ENCODE measurements at places on chromosomes 2 and 18. TPM values are rescaled to one million over a fixed set of nuclear protein-coding genes. Genes with fewer than 3 reads are reported as not detected.
A peak's percentile ranks its signal among the peaks of the same experiment; 100 is the strongest.

GRCh38 chr2:127398239-127398590, 10.4 kb upstream of the MAP3K2 start:
- no peaks in the 10 kb centered on the region for H3K36me3 ChIP-seq
- peak; percentile 94 for DNase-seq
- H3K27me3 ChIP-seq = no peaks in the 10 kb centered on the region

DNA sequence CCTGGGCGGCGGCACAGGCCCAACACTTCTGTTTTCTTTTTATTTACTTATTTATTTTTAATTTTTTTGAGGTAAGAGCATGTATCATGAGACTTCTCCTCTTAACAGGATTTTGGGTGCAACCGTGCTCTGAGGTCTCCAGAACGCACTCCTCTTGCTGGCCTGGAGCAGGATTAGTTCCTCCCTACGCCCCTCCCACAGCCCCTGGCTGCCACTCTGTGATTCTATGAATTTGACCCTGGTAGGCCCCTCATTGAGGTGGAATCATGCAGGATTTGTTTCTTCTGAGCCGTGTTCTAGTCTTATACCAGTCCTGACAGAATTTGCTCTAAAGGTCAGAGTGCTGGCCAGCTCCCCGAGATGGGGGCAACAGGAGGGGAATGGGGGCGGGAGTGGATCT, 106.5 kb upstream of the HS6ST1 start:
- no peaks in the 10 kb centered on the region for H3K36me3 ChIP-seq
- H3K4me3 ChIP-seq = no peak overlapping the region
- no peak for DNase-seq

DNA sequence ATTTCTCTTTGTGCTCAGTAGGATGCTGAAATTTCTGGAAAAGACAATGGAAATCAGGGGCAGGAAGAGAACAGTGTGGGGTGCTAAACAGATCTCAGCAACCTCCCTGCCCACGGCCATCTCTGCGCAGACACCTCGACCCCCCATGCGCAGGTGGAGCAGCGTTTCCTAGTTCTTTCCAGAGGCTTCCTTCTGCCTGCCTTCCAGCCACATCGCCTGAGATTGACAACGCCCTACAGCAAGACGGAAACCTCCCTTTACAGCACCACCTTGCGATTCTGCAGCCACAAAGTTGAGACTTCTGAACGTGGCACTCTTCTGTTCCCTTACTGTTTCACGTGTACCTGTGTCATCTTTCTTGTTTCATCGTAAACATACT, 31.4 kb upstream of the CASP8 start:
- H3K4me3 ChIP-seq = no peak overlapping the region
- no peaks in the 10 kb centered on the region for H3K27me3 ChIP-seq
- peaks cover 28% of the 10 kb centered on the region for H3K4me1 ChIP-seq
- H3K36me3 ChIP-seq = no peaks in the 10 kb centered on the region
- H3K27ac ChIP-seq = no peak overlapping the region

The CYP26B1 gene
- total RNA-seq = 61.5 TPM

DNA sequence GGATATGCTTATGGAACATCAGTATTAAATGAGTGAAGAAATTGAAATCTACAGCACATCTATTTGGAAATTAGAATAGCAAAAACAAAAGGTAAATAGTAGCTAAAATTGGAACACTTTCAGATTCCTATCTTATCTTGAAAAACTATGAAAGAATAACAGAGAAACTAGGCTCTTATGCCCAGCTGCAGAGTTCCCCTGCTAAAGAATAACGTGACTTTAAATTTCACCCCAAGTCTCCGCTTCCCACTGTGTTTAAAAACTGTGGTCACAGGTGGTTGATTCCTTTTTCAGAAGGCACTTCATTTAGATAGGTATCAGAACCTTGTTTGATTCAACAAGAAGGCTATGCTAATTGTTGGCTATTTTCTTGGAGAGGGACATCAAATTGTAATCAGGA, 30.1 kb downstream of the ARHGAP28 start:
- no peak overlapping the region for H3K4me3 ChIP-seq
- peaks cover 3% of the 10 kb centered on the region for H3K4me1 ChIP-seq
- DNase-seq = no peak
- H3K36me3 ChIP-seq = no peaks in the 10 kb centered on the region

The RASGRP3 gene
- 4.1 TPM for total RNA-seq

- no peaks in the 10 kb centered on the region for H3K4me1 ChIP-seq
- no peaks in the 10 kb centered on the region for H3K36me3 ChIP-seq
- H3K27ac ChIP-seq = no peak overlapping the region
- DNase-seq = no peak
- no peak overlapping the region for H3K4me3 ChIP-seq
- no peaks in the 10 kb centered on the region for H3K27me3 ChIP-seq
Measured at GRCh38 chr18:56770873-56771272, 119.7 kb downstream of the WDR7 start.

GRCh38 chr18:22399949-22400348, 17.8 kb downstream of the CTAGE1 start:
- H3K27me3 ChIP-seq = no peaks in the 10 kb centered on the region
- H3K4me1 ChIP-seq = no peaks in the 10 kb centered on the region
- no peaks in the 10 kb centered on the region for H3K36me3 ChIP-seq
- DNase-seq = no peak
- H3K27ac ChIP-seq = no peak overlapping the region

- no peaks in the 10 kb centered on the region for H3K27me3 ChIP-seq
- H3K4me3 ChIP-seq = no peak overlapping the region
- DNase-seq = no peak
- H3K36me3 ChIP-seq = no peaks in the 10 kb centered on the region
- peaks cover 5% of the 10 kb centered on the region for H3K4me1 ChIP-seq
- no peak overlapping the region for H3K27ac ChIP-seq
Measured at GRCh38 chr2:158204741-158205165, 103.1 kb downstream of the UPP2 start.

DNA sequence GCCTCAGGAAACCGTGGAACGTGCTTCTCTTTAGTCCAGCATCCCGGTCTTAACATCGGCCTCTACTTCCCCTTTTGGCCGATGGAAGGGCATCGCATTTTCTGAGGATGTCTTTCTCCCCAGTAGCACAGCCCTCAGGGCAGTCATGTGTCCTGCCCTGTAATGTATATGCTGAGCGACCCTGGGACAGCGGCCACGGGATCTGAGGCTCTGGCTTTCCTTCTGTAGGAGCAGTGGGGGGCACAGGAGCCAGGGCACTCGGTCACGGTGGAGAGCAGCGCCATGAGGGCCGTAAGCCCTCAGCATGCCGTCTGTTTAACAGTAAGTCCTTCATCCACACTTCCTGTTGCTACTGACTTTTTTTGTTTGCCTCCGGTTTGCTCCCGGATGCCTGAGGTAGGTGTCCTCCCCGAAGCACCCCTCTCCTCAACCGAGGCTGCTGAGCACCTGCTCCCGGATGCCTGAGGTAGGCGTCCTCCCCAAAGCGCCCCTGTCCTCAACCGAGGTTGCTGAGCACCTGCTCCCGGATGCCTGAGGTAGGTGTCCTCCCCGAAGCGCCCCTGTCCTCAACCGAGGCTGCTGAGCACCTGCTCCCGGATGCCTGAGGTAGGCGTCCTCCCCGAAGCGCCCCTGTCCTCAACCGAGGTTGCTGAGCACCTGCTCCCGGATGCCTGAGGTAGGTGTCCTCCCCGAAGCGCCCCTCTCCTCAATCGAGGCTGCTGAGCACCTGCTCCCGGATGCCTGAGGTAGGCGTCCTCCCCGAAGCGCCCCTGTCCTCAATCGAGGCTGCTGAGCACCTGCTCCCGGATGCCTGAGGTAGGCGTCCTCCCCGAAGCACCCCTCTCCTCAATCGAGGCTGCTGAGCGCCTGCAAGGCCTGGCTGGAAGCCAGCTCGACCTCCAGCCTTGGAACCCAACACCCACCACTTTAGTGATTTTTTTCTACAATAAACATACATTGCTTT, 169.3 kb downstream of the HDAC4 start:
- no peak overlapping the region for H3K27ac ChIP-seq
- peak; percentile 52 for DNase-seq
- no peaks in the 10 kb centered on the region for H3K36me3 ChIP-seq
- H3K4me1 ChIP-seq = peaks cover 32% of the 10 kb centered on the region

DNA sequence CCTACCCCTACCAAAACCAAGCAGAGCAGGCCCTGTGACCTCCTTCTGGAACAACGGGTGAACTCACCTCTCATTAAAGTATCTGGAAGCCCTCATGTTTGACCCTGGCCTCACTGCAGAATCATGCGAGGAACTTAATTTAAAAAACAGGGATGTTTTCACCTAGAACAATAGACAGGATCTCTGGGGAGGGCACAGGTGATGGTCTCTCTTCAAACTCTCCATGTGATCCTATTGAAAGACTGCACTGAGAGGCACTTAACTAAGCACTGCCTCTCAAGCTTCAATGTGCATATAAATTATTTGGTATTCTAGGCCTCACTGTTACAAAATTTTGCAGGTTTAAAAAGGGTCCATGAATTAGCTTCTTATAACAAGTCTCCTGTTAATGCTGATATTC, 7.5 kb downstream of the ZNF519 start:
- H3K36me3 ChIP-seq = no peaks in the 10 kb centered on the region
- H3K27me3 ChIP-seq = no peaks in the 10 kb centered on the region
- H3K4me3 ChIP-seq = no peak overlapping the region
- DNase-seq = no peak
- H3K4me1 ChIP-seq = no peaks in the 10 kb centered on the region

The GNAL gene
- 17.2 TPM for total RNA-seq

The KCNK3 gene
- total RNA-seq = 1.2 TPM

- no peak for DNase-seq
- no peaks in the 10 kb centered on the region for H3K27me3 ChIP-seq
- no peak overlapping the region for H3K4me3 ChIP-seq
- H3K4me1 ChIP-seq = no peaks in the 10 kb centered on the region
Measured at GRCh38 chr18:39513186-39513585, 1947.6 kb upstream of the CELF4 start.

DNA sequence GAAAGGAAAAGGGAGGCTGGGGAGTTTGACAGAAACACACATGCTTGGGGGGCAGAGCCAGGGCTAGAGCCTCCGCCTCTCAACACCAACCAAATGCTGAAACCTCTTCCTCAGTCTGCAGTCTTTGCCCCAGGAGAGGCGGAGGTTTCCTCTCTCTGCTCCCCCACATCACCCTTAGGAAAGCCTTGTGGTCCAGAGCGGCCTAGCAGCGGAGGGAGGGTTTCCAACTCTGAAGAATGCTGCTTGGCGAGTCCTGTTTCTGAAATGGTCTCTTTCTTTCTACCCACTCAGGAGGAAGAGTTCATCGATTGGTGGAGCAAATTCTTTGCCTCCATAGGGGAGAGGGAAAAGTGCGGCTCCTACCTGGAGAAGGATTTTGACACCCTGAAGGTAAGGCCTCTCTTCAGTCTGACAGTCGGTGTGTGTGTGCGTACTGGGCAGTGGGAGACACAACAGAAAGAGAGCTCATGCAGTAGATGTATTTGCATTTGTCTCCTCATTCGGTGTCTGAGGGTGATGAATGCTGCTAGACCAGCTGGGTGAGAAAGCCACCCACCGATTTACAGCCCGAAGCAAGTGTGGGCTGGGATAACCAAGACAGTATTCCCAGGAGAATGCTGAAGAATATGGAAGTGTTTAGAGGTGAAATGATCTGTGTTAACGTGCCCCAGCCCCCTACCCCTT, 190.5 kb downstream of the DYSF start:
- no peaks in the 10 kb centered on the region for H3K36me3 ChIP-seq
- no peak overlapping the region for H3K4me3 ChIP-seq
- DNase-seq = no peak
- H3K27ac ChIP-seq = no peak overlapping the region

The CHMP3 gene
- total RNA-seq = 96.0 TPM

The SERPINB10 gene
- 1.9 TPM for total RNA-seq

GRCh38 chr2:165287094-165287778, 48.0 kb downstream of the SCN2A start:
- no peak overlapping the region for H3K27ac ChIP-seq
- H3K36me3 ChIP-seq = no peaks in the 10 kb centered on the region
- no peaks in the 10 kb centered on the region for H3K27me3 ChIP-seq
- H3K4me3 ChIP-seq = no peak overlapping the region
- H3K4me1 ChIP-seq = no peaks in the 10 kb centered on the region

DNA sequence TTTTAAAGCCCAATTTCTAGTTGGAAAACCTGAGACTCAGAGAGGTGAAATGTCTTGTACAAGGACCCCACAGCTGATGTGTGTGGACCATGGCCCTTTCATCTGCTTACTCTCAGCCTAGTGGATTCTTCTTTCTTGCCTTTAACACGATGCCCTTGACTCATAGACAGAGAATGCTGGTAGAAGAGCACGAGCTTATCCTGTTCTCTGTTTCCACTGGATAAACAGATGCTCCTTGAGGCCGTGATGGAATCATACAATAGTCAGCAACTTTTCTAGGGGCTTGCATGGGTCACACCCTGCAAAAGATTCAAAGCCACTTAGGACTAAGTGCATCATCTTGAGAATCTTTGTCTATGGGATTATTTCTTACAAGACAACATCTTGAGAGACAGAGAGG, 50.9 kb downstream of the MYCN start:
- no peak overlapping the region for H3K27ac ChIP-seq
- H3K36me3 ChIP-seq = no peaks in the 10 kb centered on the region
- H3K4me3 ChIP-seq = no peak overlapping the region
- DNase-seq = no peak

DNA sequence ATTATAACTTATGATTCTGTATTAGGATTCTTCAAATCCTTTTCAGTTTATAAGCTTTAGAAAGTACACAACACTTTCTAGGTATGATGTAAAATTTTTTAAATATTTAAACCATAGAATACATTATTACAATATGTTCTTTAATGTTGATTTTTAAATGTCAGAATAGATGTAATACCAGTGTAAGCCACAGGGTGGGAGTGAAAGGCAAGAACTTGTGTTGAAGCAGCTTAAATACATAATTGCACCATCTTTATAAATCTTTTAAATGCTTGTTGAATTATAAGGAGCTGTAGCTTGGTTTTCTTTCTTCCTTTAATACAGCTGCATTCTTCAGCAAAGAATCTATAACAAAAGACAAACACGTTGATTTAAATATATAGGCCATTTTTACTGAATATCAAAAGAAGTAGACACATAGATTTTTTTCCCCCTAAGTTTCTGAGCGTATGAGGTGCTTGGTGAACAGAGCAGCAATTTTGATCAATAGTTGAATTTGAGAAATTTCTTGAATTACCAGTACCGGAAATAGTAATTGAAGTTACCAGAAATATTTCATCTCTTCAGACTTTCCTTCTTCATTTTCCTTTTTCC, 63.0 kb downstream of the TANK start:
- H3K36me3 ChIP-seq = peaks cover 27% of the 10 kb centered on the region
- H3K27ac ChIP-seq = no peak overlapping the region
- DNase-seq = no peak
- H3K4me1 ChIP-seq = no peaks in the 10 kb centered on the region

DNA sequence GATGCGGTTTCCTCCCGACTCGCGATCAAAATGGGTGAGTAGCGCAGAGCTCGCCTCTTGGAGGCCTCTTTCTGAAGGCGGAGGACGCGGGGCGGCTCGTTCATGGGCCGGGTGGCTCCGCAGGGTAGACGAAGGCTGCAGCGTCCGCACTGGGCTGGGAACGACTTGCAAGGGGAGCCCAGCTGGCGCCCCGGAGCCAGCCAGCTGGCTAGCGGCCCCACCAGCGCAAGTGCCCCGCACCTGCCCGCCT, 328 bp upstream of the PASK start:
- DNase-seq = no peak
- no peaks in the 10 kb centered on the region for H3K27me3 ChIP-seq
- peaks cover 32% of the 10 kb centered on the region for H3K4me1 ChIP-seq
- peak overlapping the region; percentile 88 for H3K4me3 ChIP-seq
- peak overlapping the region; percentile 80 for H3K27ac ChIP-seq
- H3K36me3 ChIP-seq = peaks cover 11% of the 10 kb centered on the region

Data from suprapubic skin (tissue), 4 donors.